Panc1 (cell line): ENCODE measurements at places on chromosomes 12 and 14.

- no peak within 1 kb of the TSS for H3K4me3 ChIP-seq
- no peaks in the 10 kb centered on the region for H3K36me3 ChIP-seq
- H3K4me1 ChIP-seq: no peaks in the 10 kb centered on the region
- no peaks in the 10 kb centered on the region for H3K27me3 ChIP-seq
Measured at GRCh38 chr12:91057368-91058165, at the start of gene KERA. TSS of gene KERA (minus strand) at chr12:91058024. CDS start at chr12:91056281, 1,743 bp downstream.

DNA sequence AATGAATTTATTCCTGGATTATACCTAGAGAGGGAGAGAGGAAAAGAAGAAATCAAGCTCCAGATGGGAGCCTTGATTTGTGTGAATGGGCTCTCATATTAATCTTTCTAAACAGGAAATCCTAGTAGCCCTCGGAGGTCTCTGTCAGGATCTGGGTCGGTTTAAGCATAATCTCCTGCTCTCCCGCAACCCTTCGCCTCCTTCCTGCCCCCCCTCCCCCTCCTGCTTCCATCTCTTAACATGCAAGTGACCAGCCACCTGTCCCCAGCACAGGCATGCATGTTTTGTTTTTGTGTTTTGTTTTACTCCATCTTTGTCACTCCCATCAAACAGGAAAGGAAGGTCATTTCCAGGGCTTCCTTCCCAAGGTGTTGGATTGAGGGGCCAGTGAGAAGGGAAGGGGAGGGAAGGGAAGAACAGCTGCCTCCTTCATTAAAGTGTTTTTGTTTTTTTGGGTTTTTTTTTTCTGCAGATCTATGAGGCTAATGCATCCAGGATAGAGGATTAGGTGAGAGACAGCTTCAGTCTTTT is 4.8 kb upstream of the KCNA5 start:
- H3K4me3 ChIP-seq: no peak overlapping the region
- DNase-seq: no peak
- no peaks in the 10 kb centered on the region for H3K4me1 ChIP-seq
- H3K36me3 ChIP-seq: no peaks in the 10 kb centered on the region
- H3K27ac ChIP-seq: no peak overlapping the region
- H3K27me3 ChIP-seq: no peaks in the 10 kb centered on the region; the same call in 1 of the 2 replicates

DNA sequence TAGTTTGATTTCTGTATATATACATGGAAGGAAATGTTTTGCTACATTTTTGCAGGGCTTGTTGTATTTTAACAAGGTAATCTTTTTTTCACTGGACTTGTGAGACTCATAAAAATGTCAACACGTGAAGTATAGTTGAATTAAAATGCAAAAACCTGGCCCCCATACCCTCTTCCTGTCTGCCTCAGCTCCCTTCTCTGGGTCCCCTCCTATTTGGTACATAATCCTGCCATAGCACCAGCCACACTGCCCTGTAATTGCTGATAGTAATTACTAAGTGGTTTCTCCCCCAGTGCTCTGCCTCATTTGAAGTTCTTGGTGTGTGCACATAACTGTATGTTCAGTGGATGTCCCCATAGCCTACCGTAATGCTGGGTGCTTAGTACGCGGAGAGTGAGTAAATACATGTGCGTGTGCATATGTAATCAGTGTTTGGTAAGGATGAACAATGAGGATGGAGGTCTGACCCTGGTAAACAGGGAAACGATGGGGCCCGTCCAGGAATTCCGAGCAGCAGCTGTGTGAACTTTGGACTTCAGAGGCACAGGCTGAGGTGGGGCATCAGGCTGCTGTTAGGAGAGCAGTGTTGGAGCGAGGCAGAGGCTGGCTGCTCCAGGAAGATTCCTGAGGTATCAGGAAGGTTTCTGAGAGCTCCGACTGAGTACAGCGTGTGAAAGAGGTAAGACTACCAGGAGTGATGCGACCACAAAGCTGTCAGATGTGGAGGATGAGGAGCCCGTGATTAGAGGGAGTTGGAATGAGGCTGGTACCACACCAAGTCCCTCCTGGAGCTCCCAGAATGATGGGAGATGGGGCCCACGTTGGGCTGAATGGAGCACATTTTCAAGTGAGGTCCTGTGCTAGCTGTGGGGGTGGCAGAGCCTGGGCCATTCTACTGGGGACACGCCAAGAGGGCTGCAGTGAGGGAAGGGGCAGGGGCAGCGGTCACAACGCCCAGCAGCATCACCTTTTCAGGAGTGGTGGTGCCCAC is 106.8 kb downstream of the PELI2 start:
- H3K4me1 ChIP-seq: no peaks in the 10 kb centered on the region; the same call in 1 of the 2 replicates
- H3K27ac ChIP-seq: no peak overlapping the region
- no peak for DNase-seq

DNA sequence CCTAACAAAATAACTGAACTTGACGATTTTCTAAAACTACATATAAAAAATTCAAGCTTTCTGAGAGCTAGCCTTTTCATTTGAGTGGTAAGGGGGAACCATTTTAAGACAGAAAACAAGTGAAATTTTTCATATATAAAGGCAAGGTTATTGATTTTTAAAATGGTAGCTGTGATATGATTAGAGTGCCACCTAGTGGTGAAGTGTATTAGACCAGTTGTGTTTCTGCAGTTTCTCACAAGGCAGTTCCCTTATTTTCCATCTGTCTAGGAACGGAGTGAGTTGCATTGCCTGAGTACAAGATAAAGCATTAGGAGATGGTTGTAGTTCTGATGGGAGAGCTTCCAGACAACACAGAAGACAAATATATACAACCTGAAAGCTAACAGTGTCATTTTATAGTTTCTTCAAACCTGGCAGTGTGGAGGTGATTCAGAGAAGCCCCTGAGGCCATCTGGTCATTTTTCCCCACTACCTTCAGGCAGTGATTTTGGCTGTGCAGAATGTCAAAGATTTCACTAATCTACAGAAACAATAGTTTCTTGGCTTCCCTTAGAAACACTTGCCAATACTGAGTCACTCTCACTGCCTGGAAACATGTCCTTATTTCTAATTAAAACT is 180.8 kb downstream of the C12orf50 start:
- H3K27ac ChIP-seq: no peak overlapping the region
- no peaks in the 10 kb centered on the region for H3K27me3 ChIP-seq
- no peaks in the 10 kb centered on the region for H3K36me3 ChIP-seq
- no peak overlapping the region for H3K4me3 ChIP-seq

- H3K36me3 ChIP-seq: no peaks in the 10 kb centered on the region
- no peaks in the 10 kb centered on the region for H3K4me1 ChIP-seq
- no peak overlapping the region for H3K4me3 ChIP-seq
- no peak overlapping the region for H3K27ac ChIP-seq
Measured at GRCh38 chr12:95908573-95908972, 33.8 kb downstream of the CCDC38 start.
